Esophagus squamous epithelium (tissue), 5 donors: ENCODE measurements at places on chromosomes 5 and 9.

GRCh38 chr5:168892618-168893186 is 313.5 kb upstream of the PANK3 start:
- DNase-seq: no peak

GRCh38 chr9:127415657-127416056 is 8.5 kb upstream of the ZNF79 start:
- DNase-seq: no peak

GRCh38 chr5:66324357-66324756 is 180.3 kb downstream of the SREK1 start:
- no peak for DNase-seq

GRCh38 chr5:158017469-158017868 is 158.5 kb upstream of the CLINT1 start:
- DNase-seq: no peak

- DNase-seq: no peak
These were observed 32.5 kb downstream of the JAKMIP2 start for GRCh38 chr5:147750065-147750464.

DNA sequence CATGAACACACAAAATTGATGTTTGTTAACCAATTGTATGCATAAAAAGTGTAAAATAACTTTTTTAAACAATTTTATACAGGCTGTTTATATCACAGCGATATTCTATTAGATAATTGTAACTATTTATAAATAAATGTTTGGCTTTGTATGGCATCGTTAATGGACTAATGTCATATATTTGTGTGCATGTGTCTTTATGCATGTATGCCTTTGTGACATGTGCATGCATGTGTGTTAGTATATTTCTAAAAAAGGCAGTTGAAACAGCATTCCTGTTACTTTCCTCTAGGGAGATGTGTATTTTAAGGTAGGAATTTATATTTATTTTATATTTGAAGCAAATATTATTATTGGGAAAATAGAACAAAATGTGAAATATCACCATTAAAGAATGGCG is 268.9 kb downstream of the CDH18 start:
- no peak for DNase-seq

DNA sequence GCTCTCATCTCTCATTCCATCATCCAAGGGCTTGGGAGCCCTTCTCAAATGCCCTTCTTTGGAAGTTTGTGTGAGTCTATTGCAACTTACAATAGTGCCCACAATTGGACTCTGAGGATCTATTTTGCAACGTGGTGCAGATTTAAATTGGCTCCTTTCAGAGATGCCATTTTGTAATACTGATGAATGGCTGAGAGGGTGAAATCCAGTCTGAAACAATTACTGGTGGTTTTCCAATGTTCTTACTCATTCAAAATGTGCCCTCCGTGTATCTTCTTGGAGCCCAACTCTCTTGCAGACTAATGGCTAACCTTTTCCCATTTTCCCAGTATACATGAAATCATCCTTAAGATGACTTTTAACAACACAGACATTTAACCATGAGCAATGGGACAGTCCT is 6.1 kb downstream of the ZNF462 start:
- no peak for DNase-seq

- DNase-seq: no peak
These were observed 66.3 kb downstream of the RCL1 start for GRCh38 chr9:4859035-4859434.

GRCh38 chr5:159602434-159602833 is 272.1 kb upstream of the IL12B start:
- no peak for DNase-seq

DNA sequence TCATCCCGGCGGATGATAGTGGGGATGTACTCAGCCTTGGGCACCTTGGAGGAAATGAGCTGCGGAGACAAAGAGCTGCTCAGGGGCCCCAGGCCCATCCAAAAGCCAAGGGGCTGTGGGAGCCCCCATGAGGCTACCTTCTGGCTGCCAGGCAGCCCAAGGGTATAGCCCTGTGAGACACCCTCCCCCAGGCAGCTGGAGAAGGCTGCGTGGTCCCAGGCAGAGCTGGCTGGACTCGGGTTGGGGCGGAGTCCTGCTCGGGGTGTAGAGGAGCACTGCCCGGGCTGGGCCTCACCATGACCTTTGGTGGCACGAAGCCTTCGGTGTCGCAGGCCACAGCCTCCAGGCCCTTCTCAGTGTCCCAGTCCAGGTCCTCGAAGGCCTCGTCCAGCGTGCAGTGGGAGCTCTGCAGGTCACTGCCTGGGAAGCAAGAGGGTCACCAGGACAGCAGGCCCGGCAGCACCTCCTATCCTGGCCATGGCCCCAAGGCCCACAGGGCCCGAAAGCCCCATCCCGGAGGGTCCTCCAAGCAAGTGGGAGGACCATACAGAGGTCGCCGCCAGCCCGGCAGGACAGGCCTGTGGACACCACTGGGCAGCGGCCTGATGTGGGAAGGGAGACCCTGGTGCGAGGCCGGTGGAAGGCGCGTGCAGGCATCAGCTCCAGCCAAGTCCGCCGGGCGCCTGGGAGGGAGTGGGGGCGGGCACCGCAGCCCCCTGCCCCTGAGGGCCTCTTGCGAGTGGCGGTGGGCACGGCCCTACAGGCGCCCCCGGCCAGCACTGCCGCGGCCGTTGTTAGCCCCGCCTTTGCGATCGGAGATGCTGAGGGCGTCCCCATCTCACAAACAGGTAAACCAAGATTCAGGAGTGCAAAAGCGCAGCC is 6.1 kb downstream of the NSMF start:
- no peak for DNase-seq

- DNase-seq: no peak
These were observed 165.0 kb upstream of the GPR151 start for GRCh38 chr5:146680846-146681584.

DNA sequence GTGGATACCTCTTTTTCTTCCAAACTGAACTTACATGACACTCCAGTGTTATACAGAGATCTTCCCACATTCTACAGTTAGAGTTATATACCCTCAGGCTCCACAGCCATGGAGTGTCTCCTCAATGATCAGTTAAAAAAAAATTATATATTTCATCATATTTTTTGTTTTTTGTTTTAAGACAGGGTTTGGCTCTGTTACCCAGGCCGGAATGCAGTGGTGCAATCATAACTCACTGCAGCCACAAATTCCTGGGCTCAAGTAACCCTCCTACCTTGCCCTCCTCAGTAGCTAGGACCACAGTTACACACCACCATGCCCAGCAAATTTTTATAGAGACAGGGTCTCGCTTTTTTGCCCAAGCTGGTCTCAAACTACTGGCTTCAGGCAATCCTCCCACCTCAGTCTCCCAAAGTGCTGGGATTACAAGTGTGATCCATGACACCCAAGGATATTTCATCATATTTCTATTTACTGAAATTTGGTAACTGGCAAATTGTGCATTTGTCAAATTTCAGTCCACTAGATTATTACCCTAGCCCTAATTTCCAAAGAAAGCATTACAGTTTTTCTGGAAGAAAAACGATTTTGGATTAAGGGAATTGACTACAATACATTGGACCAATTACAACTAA is 18.1 kb upstream of the SCAI start:
- no peak for DNase-seq

GRCh38 chr9:126431077-126431742 is 104.6 kb downstream of the MVB12B start:
- DNase-seq: no peak

DNA sequence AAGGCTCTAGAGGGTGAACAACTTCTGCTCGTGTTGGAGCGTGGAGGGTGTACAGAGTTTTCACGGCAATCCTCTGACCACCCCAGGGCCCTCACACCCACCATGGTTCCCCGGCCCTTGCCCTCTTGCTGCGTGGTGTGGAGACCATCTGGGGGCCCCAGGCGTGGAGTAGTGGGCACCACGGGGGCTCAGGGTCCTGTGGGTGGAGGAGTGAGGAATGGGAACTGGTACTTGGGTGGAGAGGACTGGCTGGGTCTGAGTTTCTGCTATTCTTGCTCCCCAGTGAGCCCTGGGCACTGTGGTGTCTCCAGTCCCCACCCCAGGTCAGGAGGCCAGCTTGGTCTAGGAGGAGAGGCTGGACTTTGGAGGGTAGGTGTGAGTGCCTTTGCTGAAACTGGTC is 21.9 kb upstream of the TRIM52 start:
- DNase-seq: no peak

- DNase-seq: no peak
These were observed 9.9 kb upstream of the PRR16 start for GRCh38 chr5:120454094-120454798.

GRCh38 chr5:3835811-3836210 is 240.2 kb downstream of the IRX1 start:
- DNase-seq: no peak

GRCh38 chr5:66118304-66118703 is 25.8 kb upstream of the SREK1 start:
- DNase-seq: no peak

DNA sequence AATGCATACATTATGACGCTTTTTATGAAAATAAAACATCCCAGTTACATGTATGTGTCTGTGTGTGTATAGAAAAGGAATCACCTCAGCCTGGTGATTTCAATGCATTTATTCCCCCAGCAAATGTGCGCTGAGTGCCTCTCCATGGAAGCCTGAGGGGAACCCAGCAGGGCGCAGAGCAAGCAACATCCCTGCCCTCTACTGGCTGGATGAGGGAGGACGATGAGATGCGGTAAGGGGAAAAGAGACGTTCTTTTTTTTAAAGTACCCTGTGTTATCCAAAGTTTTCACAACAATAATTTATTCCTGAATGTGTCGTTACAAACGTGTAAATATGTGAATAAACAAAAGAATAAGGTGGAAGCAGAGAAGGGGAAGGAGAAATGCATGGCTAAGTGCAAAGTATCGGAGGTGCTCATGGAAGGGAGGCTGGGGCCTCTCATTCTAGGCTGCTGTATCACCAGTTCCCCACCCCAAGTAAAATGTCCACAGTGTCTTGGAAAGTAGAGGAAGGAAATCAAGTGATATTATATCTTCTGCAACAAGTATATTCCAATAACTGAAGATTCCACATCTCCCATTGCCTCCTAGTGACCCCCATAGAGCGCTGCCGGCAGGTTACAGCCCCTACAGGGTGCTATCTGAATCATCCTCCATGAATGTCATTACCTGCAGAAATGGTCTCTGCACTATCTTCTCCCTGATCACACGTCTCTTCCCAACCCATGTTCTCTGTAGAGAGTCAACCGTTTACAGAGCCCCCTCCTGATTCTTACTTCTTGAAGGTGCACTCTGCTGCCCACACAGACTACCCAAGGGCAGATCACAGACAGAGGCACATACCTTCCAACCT is 13.0 kb upstream of the ABLIM3 start:
- no peak for DNase-seq

DNA sequence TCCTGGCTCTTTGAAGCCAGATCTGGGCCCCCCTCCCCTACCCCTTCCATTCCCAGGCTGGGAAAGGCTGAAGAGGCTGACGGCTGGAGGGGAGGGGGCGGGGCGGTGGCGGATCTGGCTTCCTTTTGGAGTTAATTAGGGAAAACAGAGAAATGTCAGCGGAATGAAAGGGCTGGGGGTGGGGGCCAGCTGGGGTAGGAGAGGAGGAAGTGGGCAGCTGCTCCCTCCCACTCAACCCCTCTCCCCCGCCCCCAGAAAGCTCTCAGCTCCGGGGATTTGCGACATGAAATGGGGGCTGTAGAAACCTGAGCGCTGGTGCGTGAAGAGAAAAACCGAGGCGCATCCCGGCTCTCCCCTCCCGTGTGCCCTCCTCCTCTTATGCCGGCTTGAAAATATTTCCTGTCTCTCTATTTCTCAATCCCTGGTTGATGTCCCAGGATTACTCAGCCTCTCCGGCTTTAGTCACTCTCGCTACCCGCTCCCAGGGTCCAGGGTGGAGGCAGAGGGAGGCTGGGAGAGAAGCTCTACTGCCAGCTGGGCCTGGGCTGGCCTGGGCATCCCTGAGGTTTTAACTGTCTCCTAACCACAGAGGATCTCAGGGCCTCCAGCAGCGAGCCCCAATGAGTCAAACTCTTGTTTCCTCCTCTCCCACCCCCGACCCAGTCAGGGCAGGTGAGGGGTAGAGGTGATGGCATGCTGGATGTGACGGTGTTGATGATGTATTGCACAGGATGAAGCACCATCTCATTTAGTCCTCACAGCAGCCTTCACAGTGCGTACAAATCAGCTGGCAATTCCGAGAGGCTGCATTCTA is 20.1 kb downstream of the PCDHGC5 start:
- DNase-seq: no peak

DNA sequence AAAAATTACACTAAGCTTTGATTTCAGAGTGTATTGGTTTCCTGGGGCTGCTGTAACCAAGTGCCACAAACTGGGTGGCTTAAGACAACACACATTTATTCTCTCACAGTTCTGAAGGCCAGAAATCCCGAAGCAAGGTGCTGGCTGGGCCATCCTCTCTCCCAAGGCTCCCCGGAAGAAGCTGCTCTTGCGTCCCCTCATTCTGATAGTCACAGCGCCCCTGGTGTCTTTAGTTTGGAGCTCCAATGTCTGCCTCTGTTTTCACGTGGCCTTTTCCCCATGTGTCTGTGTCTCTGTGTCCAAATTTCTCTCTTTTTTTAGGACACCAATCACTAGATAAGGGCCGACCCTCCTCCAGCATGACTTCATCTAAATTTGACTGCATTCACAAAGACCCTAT is 56.7 kb downstream of the ROPN1L start:
- no peak for DNase-seq

- DNase-seq: no peak
These were observed 1243.4 kb downstream of the MAT2B start for GRCh38 chr5:164748861-164749260.

- no peak for DNase-seq
These were observed 375.7 kb upstream of the TUSC1 start for GRCh38 chr9:26053954-26054353.

- no peak for DNase-seq
These were observed 25.8 kb downstream of the DBH start for GRCh38 chr9:133661846-133662540.

- no peak for DNase-seq
These were observed 269.2 kb upstream of the TLE4 start for GRCh38 chr9:79302569-79302968.

DNA sequence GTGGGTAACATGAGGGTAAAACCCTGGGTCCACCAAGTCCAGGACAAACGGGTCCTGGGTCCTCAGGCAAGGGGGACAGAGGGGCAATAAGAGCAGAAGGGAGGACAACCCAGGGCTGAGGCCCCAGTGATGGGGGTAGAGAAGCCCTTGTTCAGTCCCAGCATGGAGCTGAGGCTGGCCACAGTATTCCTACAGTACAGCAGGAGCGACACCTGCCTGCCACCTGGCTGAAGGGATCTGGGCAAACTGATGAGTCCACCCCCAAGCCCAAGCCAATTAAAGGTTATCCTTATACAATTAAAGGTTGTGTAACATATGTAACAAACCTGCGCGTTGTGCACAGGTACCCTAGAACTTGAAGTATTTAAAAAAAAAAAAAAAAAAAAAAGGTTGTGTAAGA is 97.7 kb upstream of the LRRTM2 start:
- DNase-seq: no peak
